ENCODE measurements at places on chromosomes 7 and 10.

- no peak for DNase-seq
Measured at GRCh38 chr7:43291789-43292188, 179.3 kb downstream of the HECW1 start.

DNA sequence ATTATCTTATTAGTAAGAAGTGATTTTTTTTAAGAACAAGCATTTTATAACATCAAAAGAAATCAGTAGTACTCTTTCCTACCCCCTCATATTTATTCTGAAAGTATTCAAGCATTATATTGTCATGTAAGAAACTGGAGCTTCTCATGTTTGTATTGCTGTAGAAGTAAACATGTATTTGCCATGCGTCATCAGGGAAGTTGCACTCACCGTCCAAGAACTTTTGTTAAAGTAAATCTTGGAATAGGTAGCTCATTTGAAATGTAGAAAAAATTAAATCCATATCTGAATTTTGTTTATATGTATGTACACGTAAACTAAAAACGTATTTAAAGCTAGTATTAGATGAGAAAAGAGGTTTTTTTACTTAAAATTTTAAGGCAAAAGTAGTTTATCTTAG is 96.8 kb downstream of the PTEN start:
- no peak for DNase-seq

- no peak for DNase-seq
Measured at GRCh38 chr7:25132430-25132829, 7.4 kb upstream of the CYCS start.

DNA sequence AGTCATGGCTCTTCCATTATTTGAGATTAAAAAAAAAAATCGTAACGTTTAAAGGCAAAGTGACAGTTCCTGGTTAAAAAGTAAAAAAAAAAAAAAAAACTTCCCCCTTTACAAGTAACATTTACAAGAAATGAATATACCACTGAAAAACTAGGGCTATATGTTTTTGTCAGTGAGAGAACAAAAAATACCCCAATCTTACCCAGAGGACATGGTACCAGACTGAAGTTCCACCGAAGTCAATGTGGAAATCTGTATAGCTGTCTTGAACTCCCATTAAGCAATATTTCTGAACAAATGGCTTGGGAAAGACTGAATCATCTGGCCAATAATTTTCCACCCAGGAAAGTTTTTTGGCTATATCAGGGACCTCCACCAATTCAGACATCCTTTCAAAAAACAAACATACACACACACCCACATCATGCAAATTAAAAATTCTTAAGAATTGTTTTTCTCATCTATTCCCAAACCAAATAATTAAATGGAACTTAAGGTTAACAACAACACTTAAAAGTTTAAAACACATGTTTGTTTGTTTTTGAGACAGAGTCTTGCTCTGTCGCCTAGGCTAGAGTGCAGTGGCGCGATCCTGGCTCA is 50.2 kb downstream of the KDM7A start:
- DNase-seq = no peak

GRCh38 chr7:29364661-29365060 is 170.1 kb downstream of the CHN2 start:
- DNase-seq = no peak

- DNase-seq = peak; percentile 42
Measured at GRCh38 chr10:30680908-30681307, 51.4 kb upstream of the LYZL2 start.

- DNase-seq = no peak
Measured at GRCh38 chr7:47932016-47932415, 16.2 kb downstream of the PKD1L1 start.

GRCh38 chr10:61271127-61271780 is 181.9 kb downstream of the TMEM26 start:
- peak; percentile 27 for DNase-seq

GRCh38 chr10:11017570-11018431 is at the start of gene CELF2:
Gene CELF2 (plus strand): TSS chr10:11017872. CDS start chr10:11018090, 218 bp downstream.
- no peak for DNase-seq

DNA sequence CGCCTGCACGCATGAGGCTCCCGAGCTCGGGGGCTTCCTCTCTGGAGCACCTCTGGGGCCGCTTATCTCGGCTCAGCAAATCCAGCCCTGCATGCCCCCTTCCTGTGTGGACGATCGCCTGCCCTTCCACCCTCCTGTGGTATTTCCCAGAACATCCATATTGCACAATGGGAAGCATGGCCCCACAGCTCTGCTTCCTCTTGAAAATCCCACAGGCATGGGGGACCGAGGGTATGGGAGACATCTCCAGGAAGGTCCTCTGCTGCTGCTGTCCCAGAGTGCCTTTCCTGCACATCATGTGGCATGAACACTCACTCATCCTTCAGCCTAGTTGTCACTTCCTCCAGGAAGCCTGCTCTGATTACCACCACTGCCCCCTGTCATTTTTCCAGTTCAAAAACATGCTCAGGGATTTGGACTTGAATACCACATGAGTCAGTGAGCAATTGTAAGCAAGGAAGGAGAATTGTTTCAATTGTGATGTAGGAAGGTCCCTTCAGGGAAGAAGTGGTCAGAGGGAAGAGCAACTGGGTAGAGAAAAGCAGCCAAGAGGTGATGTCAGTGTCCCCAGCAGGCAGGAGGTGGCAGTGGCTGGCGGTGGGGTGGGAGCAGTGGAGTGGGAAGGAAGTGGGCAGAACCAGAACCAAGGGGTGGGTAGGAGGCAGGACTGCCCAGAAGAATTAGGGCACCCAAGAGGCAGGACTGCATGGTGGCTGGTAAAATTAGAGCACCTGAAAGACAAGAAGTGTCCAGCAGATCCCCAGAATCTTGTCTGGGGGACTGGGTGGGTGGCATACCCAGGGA is 67.5 kb upstream of the ZMIZ1 start:
- no peak for DNase-seq

- DNase-seq = peak; percentile 66
Measured at GRCh38 chr7:78634093-78634492, 819.4 kb downstream of the MAGI2 start.

GRCh38 chr10:366186-366585 is 230.9 kb downstream of the ZMYND11 start:
- no peak for DNase-seq

GRCh38 chr10:102635377-102635776 is 8.9 kb upstream of the TRIM8 start:
- no peak for DNase-seq

Data from COLO829 (cell line).